ENCODE measurements at places on chromosomes 3 and 15. TPM values are rescaled to one million over a fixed set of nuclear protein-coding genes. Genes with fewer than 3 reads are reported as not detected.

Gene CASR
- not detected for total RNA-seq

DNA sequence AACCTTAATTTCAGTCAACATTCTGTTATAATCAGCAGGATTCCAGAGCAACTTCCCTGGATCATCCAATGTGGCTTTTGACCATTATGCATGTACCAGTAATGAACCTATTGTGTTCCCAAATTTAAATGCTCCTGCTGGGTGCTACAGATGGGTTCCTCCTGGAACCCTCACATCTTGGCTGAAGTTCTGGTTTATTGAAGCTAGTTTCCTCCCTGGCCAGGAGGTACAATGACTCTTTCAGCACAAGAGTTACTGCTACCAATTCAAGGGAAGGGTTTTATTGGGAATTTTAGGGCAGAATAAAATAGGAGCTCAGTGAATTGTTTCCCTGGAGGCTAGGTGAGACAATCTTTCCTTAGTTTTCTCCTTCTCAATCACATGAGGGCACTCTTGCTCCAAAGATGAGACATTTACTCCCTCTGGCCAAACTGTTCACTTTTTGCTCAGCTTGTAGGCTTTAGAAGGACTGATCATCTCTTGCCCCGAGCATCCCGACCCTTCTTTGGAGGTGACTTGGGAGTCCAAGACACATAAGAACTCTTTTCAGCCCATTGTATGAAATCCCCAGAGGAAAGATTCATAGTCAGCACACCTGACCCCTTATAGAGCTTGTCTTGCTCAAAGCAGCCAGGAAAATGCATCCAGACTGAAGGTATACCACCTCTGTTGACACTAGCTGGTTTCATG lies 8.8 kb upstream of the NPHP3 start:
- no peak for DNase-seq

DNA sequence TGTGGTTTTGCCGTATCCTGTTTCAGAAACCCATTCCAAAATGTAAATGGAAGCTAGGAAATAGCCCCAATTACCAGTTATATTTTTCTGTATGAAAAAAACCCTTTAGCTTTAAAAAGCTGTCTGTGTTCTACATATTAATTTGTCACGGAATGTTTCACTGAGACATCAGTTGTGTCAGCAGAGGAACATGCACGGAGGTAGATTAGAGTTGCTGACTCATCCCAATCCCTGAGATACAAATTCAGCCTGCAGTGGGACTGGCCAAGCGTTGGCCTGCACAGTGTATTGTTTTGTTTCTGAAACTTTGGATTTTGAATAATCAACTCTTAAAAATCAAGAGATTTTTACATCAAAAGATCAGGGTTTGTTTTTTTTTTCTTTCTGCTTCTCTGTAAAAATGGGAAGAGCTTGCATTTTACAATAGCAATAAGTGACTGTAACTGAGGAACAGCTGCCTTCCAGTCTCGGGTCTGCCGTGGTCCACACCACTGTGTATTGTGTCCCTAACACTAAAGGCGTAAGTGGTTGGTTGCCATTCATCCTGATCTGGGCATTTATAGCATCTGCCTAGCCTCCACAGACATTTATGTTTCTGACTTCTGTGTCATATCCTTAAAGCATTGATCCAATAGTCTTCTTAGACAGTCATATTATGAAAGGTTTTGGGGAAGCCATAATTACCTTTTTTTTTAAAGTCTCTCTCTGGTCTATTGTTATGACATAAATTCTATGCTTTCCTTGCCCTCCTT lies 218.1 kb downstream of the ADAMTSL3 start:
- no peak for DNase-seq

DNA sequence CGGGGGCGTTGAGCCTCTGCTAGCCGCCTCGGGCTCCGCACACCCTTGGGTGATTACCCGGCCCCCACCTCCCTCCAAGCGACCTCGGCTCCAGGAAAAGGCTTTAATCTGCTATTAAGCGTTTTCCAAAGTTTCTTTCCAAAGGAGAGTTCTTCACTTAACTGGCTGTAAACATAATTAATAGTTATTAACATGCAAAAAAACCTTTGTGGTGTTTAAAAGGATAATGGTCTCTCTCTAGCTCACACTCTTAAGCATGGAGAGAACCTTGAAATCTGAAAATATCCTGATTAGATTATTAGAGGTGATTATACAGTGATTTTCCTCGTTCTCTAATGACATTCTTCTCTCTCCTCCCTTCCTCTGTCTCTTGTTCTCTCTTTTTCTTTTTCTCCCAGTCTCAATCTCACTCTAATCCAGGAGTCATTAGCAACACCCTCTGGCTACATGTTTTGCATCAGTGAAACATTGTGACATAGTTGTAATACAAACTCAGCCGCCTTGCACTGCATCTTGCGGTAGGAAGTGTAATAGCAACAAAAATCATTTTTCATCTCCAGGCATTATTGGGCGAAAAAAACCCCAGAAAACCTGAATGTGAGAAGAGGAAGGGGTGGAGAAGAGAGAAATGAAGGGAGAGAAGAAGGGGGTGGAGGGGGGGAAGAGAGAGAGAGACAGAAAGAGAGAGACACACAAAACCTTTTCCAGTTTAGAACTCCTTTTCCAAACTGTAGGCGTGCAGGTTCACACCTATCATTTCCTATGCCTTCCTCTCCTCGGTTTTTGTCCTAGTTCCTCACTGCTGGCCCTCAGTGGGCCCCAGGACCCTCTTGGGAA lies 24.4 kb downstream of the NR2F2 start:
- DNase-seq = no peak

GRCh38 chr15:70528270-70528706 lies 235.1 kb downstream of the UACA start:
- DNase-seq = peak; percentile 40

DNA sequence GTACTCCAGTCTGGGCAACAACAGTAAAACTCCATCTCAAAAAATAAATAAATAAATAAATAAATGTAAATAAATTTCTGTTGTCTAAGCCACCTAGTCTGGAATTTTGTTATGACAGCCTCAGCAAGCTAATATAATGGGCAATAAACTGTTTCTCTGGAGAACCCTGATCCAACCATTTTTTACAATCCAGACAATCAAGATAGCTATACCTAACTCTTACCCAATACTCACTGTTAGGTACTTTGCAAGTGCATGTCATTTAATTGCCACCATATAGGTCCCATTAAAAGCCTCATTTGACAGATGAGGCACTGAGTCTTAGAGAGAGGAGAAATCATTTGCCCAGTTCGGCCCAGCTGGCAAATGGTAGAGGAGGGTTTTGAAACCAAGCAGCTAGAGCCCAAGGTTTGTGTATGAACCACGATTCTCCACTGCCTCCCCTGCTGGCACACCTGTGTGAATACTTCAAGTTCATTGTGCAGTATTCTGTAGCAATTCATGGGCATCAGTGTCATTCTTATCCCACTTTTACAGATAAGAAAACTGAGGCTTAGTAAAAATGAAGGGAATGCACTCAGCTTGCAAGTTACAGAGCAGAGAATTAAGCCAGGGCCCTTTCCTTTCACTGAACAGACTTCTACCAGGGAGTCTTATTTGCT lies 107.0 kb upstream of the UBE2E1 start:
- DNase-seq = no peak

- no peak for DNase-seq
These were observed at the start of gene TM4SF1 for GRCh38 chr3:149377408-149378364. TM4SF1 (minus strand) TSS chr3:149377649; CDS start chr3:149377547, 102 bp downstream.

- peak; percentile 37 for DNase-seq
These were observed 38.1 kb downstream of the TRAK1 start for GRCh38 chr3:42129014-42129953.

DNA sequence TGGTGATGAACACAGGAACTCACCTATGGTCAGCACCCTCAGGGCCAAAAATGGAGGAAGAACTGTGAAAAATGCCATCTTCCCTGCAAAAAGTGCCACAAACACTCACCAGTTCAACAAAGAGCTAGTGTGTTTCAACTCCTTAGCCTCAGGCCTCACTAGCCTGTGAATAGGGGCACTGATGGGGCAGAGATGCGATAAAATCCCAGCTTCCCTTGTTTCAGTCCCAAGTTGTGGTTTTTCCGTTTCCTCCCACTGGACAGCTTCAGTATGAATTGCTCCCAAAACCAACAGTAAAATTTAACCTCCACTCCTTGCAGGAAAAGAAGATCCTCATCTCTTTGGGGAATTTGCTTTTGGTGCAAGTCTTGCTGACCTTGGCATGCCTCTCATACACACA lies 117.4 kb upstream of the ADAMTS9 start:
- DNase-seq = no peak

GRCh38 chr15:63999177-63999576 lies 47.1 kb downstream of the DAPK2 start:
- no peak for DNase-seq

DNA sequence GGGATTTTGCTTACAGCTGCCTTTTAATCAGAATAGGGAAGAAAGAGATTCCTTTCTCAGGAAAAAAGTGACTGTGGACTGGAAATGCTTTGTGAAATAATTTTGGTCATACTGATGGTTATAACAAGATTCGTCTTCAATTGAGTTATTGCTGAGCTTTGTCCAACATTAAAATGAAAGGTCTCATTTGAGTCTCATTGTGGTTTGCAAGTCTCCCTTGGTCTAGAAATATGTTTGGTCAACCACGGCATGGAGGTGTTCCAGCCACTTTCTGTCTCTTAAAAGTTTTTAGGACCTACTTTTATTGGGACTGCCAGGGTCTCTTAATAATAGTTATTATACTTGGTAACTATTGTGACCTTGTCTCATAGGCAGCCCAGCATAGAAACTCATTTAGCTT lies 15.3 kb downstream of the FLNB start:
- DNase-seq = no peak

DNA sequence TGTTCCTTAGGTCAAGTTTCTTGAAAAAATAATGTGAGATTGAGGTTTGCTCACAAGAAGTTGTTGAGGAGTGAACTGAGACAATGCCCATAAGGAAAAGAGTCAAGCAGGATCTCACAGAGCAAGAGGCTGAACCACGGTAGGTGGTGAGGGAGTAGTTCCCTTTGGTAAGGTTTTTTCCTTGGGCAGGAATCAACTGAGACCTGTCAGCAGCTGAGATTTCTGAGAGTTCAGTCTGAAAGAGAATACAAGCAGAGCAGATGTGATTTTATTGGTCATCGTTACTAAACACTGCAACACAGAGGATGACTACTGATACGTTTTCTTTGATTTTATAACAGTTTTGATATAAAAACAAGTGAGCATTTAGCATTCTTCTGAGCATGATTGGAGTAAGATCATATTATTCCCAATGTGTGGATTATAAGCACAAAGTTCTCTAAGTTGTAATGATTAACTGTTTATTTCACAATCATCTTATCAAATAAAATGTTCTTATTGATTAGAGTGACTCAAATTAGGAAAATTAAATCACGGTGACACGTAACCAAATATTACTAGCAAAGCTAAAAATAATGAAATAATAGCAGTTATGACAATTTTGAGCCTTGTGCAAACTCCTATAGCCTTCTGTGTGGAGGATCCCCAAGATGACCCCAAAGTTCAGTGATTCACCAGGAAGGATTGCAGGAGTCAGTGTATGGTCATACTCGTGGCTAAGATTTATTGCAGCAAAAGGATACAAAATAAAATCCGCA lies 346.2 kb upstream of the ZNF717 start:
- no peak for DNase-seq
